Stimulated activated CD4-positive, alpha-beta T cell treated with anti-CD3 and anti-CD28 coated beads, Interleukin-4, amount 100 ng/mL, for 1 hour (primary cell): ENCODE measurements at places on chromosomes 12 and 14.
A peak's percentile ranks its signal among the peaks of the same experiment; 100 is the strongest.

- DNase-seq: no peak
Measured at GRCh38 chr12:80814453-80814852, 97.7 kb downstream of the MYF5 start.

DNA sequence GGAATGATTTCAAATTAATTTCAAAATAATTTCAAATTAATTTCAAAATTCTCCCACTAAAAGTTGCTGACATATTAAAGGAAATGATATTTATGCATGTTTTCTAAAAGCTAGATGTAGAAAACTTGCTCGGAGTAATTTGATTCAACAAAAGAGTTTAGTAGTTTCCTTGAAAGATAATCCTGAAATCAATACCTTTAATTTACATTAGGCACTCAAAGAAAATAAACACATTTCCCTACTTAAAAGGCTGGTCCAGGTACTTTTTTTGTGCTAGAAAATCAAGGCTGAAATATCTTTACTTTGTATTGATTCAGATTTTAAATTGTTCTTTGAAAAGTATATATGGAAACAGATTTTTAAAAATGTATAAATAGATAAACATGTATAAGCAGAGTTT, 370.5 kb downstream of the RAD51B start:
- no peak for DNase-seq

DNA sequence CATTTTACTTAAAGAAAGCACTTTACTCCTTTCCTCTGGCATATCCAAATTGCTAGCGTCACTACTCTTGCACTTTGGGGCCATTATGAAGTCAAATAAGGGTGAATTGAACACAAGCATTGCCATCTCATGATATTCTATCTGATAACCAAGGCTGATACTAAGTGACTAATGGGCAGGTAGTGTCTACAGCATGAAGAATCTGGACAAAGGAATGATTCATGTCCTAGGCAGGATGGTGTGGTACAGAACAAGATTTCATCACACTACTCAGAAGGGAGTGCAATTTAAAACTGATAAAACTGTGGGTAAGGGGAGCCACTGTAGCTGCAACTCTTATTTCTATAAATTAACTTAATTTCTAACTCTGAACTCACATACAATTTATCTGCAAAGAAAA, 7.7 kb upstream of the SLC6A15 start:
- DNase-seq: no peak

- DNase-seq: peak; percentile 79
Measured at GRCh38 chr14:21106498-21107282, 5.8 kb downstream of the TMEM253 start.

DNA sequence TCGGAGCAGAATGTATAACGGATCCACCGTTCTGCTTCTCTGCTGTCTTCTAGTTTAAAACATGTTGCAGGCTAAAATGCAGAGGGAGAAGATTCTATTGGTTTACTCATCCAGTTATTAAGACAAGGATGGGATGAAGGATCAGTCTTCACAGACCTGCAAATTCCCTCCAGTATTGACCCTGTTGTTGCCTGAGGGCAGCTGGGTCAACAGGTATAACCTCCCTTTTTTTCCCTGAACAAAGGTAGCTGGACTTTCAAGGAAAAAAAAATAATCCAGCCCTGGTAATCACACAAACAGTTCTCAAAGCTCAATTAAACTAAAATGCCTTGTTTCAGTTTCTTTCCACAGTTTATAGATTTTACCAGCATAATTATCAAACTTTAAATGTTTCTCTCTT, 480.6 kb downstream of the ZFP36L1 start:
- no peak for DNase-seq

DNA sequence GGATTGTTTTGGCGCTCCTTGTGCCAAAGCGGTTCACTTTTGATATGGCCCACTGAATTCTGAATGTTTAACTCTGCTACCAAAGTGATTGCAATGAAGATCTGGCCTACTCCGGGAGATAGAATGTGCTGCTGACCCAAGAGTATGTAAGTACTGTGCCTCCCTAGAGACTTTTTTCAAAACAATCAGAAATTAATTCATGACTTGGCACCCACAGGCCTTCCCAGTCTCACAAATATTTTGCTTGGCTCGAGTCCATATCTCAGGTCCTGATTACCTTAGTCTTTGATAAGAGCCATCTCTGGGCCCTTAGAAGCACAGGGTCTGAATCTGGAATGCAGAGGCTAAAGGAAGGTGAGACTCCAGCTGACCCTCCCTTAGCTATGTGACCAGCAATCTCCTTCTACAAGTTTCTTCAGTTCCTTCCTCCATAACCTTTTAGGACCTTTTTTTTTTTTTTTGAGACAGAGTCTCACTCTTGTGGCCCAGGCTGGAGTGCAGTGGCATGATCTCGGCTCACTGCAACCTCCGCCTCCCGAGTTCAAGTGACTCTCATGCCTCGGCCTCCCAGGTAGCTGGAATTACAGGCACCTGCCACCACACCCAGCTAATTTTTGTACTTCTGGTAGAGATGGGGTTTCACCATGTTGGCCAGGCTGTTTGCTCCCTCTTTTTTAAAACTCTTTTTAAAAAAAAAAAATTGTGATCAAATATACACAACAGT, 49.5 kb upstream of the METAP2 start:
- DNase-seq: no peak

GRCh38 chr14:68376067-68376779, 416.6 kb downstream of the ZFP36L1 start:
- no peak for DNase-seq

GRCh38 chr14:72614365-72614764, 279.5 kb downstream of the DPF3 start:
- no peak for DNase-seq

DNA sequence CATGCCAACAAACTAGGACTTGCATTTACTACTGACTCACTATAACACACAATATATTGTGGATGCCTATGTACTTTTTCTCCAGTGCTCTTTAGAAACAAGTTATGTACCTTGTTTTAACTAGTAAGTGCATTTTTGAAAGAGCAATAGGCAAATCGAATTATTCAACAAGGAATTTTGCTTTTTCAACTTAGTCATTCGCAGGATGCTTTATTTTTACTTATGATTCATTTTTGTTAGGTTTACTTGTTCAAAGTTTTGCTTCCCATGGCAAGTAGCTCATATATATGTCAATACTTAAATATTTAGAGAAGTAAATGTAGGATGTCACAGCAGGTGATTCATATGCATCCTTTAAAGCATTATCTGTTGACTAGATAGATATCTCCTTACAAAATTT, 149.8 kb downstream of the PELI2 start:
- no peak for DNase-seq

DNA sequence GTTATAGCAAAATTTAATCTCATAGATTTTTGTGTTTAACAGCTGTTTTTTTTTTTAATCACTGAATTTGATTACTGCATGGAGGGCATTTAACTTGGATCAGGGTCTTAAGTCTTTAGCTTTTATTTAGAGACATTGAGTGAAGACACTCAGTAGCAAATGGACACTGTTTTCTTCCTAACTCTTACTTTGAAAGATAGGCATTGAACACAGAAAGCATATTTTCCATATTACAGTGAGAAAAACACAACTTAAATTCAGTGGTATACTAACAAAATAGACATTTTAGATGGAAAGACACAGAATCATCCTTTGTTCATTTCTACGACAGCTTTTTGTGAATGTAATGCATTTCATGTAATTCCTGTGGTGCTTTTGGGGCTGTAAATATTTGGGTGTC, 571.8 kb downstream of the PRKD1 start:
- DNase-seq: no peak

DNA sequence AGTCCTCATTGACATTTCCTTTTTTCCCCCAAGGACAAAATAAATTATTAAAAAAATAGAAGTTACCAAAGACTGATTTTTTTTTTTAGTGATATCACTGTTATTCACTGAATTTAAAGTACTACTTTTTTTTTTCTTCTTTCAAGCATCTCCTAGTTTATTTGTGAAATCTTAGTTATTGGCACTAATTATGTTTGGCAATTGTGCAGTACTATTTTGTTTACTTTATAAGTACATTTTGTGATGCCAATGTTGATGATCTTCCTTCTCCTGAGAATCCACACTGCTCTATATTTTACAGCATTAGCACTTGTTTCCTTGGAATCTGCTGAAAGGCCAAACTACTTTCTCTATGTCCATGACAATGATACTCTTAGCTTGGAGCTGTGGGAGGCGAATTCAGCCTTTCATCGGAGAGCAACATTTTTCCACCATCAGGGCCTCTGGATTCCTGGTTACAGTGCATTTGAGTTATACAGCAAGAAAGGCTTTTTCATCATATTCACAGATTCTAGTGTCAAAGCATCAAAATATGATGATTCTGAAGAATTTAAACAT, 123.8 kb upstream of the PTPRQ start:
- DNase-seq: no peak

GRCh38 chr12:116121453-116121871, 156.0 kb downstream of the MED13L start:
- DNase-seq: peak; percentile 11

- DNase-seq: no peak
Measured at GRCh38 chr14:71701990-71702389, 230.2 kb upstream of the RGS6 start.

- no peak for DNase-seq
Measured at GRCh38 chr14:31596342-31597095, 35.3 kb downstream of the NUBPL start.

- no peak for DNase-seq
Measured at GRCh38 chr12:59828521-59828920, 232.7 kb downstream of the SLC16A7 start.

- DNase-seq: no peak
Measured at GRCh38 chr14:51781381-51781780, 79.0 kb upstream of the GNG2 start.

GRCh38 chr12:131415781-131416180, 295.1 kb upstream of the SFSWAP start:
- DNase-seq: no peak

DNA sequence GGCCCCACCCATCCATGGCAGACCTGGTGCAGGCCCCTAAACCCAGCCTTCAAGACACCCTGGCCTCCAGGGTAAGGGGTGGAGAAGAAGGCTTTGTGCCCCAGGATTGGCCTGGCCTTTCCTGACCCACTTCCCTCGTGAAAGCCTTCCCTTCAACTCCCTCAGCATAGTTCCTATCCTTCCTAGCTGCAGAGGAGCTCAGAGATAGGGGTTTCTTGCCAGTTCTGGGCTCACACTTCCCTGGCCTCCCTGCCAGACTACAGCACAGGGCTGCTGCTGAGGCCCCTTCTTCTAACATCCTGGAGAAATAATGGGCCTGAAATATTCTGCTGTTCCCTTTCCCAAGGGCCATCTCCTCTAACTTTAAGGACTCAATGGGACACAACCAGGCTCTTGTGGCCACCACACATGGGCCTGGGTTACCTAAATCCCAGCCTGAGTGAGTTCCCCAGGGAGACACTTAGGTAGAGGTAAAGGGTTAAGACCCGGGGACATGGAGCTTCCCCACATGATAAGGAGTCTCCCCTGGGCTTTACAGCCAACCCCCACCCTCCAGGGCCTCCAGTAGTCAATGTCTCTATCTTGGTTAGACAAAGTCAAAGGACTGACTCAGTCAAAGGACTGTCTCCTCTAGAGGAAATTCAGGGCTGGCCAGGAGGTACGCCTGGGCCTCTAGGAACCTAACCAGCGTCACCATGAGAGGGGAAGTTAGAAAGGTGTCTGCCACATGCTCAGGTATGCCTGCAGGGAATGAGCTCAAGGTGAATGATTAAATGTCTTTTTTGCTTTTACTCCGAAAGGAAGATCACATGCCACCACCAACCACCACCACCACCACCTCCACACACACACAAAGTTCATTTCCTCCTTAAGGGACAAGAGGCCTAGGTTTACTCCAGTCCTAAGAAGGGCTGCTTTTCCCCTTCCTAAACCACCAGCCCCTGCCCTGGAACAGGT, 7.1 kb downstream of the ZFP36L1 start:
- DNase-seq: no peak

GRCh38 chr12:54948171-54948570, 36.4 kb downstream of the TESPA1 start:
- no peak for DNase-seq

- DNase-seq: no peak
Measured at GRCh38 chr14:33561488-33562175, 389.2 kb downstream of the EGLN3 start.

DNA sequence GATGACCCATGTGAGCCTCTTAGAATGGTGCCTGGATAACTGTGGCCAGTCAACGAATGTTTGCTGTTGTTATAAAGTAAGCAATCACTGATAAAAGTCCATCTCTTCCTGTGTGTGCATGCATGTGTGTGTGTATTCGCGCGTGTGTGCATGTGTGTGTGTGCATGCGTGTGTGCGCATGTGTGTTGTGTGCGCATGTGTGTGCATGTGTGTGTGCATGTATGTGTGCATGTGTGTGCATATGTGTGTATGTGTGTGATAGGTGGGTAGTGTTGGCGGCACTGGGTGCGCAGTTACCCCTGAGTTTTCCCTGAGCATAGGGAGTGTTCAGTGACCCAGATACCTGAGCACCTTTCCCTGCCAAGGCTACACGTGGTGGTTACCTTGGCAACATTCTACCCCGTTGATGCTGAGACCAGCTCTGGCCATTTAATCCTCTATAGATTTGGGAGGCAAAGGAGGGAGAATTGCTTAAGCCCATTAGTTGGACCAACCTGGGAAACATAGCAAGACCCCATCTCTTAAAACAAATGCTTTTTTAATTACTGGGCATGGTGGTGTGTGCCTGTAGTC, 137.8 kb downstream of the SLC15A4 start:
- no peak for DNase-seq

DNA sequence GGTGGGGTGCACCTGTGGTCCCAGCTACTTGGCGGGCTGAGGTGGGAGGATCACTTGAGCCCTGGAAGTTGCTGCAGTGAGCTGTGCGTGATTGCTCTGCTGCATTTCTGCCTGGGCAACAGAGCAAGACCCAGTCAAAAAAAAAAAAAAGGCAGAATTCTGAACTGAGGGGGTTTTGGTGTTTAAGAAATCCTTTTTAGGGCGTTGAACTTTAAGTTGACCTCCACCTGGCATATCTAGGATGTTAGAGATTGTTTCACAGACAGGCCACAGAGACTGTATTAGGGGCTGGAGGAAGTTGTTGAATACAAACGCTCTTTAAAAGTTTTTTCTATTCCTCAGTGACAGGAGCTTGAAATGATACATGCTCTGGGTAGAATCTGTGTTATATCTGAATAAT, 60.5 kb downstream of the FBXW8 start:
- DNase-seq: no peak

DNA sequence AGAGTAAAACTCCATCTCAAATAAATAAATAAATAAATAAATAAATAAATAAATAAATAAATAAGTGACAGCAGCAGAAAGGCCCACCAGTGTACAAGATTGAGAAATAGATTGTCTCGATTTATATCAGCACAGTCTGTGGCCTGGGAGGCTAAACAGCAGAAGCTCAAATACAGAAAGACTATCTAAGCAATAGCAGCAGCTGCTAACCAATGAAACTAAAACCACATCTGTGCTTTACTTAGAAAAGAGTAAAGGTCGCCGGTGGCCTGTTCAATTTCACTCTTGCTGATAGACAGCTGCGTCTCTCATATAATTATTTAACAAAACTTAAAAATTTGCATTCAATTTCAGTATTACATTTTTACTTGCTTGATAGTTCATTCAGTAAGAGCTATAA, 325.7 kb downstream of the CEP128 start:
- no peak for DNase-seq

GRCh38 chr12:52812749-52813148, 1.2 kb downstream of the KRT4 start:
- DNase-seq: no peak
